ENCODE measurements at places on chromosomes 1 and 21. TPM values are rescaled to one million over a fixed set of nuclear protein-coding genes. Genes with fewer than 3 reads are reported as not detected.

Gene SERTAD4
- total RNA-seq: 3.4 TPM

Gene MAN1A2
- total RNA-seq: 40.3 TPM

Gene FMO1
- 1.3 TPM for total RNA-seq

Gene MMEL1
- 3.2 TPM for total RNA-seq

Gene SYNJ1
- total RNA-seq: 22.1 TPM

Gene SPATA21
- total RNA-seq: not detected

Data from upper lobe of right lung (tissue), 1 donor.